AG04449 (cell line): ENCODE measurements at places on chromosomes 3 and 15.

GRCh38 chr3:23241256-23241655, 38.1 kb downstream of the UBE2E2 start:
- DNase-seq: no peak

GRCh38 chr3:161691677-161692076, 195.1 kb downstream of the OTOL1 start:
- no peak for DNase-seq

GRCh38 chr3:43736558-43737440, 46.1 kb downstream of the ABHD5 start:
- DNase-seq: no peak

- no peak for DNase-seq
Measured at GRCh38 chr3:151460228-151460627, 633 bp downstream of the IGSF10 start.

GRCh38 chr15:61459785-61460707, 230.9 kb upstream of the RORA start:
- peak; percentile 26 for DNase-seq

GRCh38 chr3:46986055-46986730, 6.7 kb downstream of the NBEAL2 start:
- DNase-seq: no peak

- no peak for DNase-seq
Measured at GRCh38 chr3:176795891-176796290, 401.4 kb downstream of the TBL1XR1 start.

DNA sequence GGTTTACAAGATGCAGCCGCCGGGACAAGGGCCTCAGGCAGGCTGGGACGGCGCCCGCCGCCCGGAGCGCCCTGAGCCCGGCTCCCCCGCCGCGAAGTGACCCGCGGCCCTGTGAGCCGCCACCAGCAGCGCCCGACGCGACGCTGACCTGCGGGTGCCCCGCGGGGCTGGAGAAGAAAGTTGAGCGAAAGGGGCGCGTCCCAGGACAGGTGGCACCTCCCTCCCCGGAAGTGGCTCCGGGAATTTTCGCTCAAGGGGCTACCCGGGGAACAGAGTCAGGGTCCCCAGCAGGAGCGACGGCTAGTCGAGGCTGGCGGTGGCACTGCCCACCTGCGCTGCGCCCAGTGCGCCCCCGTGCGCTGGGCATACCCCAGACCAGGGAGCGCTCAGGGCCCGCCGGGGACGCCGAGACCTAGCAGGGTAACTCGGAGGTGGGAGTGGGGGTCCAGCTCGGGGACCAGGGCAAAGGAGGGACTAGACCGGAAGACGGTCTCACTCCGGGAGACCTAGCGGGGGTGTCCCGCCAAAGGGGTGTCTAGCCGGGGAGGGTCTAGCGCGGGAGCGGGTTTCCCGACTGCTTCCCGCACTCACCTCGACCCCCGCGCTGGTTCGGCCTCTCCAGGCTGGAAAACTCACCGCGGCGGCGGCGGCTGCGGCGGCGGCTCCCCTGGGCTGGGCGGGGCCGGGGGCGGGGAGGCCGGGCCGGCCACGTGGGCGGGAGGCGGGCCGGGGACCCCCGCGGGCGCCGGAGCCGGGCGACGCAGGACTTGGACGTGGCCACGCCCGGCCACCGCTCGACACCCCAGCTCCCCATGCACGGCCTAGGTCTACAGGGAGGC, 18.4 kb downstream of the SPATA12 start:
- DNase-seq: no peak

DNA sequence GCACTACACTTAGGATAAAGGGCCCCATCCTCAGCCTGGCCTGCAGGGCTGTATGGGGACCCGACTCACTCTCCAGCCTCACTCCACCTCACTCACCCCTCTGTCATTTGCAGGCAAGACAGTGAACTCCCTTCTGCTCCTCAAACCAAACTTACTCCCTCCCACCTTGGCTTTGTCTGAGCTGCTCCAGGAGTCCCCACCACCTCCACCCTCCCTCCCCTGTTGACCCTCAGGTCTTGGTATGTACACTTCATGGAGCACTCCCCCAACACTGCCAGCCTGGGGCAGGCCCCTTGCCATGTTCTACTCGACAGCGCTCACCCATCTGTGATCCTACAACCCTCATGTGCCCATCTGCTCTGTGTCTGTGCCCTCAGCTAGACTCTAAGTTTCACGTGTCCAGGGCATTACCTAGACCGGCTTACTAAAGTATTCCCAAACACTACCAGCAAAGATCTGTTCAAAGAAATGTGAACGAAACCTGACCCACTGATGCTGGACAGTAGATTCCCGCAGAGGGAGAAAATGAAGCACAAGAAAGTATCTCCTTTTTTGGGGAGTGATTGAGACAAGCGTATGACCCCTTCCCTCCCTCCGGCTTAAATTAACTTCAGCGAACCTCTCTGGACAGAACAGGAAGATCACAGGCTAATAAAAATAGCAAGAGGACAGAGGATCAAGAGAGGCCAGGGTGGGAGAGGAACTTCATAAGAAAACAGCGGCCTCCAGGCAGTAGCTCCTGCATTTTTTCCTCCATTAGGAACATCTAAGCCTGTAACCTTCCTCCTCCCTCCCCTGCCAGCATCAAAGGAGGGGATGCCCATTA, 113.2 kb downstream of the RFTN1 start:
- DNase-seq: no peak

DNA sequence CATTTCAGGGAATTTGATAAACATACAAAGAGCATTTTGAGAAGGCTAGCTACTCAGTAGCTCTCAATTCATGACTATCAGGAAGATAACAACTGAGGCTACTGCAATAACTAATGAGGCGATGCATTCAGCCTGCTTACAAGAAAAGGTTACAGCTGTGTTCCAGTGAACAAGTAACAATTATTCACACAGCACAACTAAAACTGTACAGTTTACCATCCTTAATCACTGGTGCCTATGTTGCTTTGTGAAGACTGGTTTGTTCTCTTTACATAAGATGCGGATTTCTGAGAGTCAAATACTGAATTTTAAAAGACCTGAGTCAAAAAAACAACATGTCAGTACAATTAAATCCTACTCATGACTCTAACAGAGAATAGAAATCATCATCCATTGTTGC, 526.3 kb downstream of the OTOL1 start:
- DNase-seq: no peak

DNA sequence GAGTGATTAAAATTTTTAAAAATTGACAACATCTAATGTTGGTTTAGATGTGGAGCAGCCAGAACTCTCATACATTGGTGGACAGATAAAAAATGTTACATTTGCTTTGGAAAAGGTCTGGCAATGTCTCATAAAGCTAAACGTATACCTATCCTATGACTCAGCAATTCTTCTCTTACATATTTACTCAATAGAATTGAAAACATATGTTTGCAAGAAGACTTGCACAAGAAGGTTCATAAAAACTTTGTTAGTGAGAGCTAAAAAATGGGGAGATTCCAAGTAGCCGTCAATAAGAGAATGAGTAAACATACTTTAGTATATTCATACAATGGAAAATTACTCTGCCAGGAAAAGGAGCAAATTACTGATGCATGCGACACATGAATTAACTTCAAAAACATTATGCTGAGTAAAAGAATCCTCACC, 30.0 kb downstream of the MASP1 start:
- DNase-seq: peak; percentile 91

DNA sequence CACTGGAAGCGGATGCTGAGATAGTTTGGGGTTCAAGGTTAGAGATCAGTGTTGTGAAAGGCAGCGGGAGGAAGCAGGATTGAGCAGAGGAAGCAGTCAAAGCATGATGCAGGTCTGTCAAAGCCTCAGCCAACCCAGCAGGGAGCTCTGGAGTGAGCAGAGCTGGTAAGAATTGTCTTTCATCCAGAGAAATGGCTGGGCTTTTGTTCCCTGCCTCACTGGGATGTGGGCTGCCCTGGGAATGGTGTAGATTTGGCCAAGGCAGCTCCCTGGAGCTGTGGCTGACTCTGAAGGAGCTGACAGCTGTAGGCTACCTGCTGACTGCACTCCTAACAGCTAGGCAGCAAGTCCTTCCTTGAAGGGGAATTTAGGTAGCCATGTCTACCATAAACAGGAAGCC, 61.9 kb upstream of the STXBP5L start:
- DNase-seq: no peak

DNA sequence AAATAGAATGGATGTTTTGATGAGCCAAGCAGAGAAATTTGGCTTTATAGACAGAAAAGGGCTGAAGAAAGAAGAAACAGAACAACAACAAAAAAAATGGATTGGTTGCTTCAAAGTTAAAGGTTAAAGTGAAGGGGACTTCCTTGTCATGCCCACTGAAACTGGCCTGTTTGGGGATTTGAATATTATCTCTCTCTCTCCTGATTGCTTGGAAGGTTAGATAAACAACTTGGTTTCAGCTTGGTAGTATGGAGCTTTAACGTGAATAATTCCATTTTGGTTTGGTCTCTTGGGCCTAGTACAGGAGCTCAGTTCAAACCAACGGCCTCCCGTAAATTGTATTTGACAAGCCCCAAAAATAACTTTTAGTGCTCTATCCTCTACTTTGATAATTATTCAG, 70.8 kb upstream of the MBNL1 start:
- DNase-seq: no peak

GRCh38 chr3:171753665-171754408, 56.4 kb downstream of the PLD1 start:
- peak; percentile 63 for DNase-seq

GRCh38 chr15:22799902-22800301, 13.5 kb downstream of the NIPA1 start:
- DNase-seq: no peak

- DNase-seq: no peak
Measured at GRCh38 chr3:189572249-189572648, 58.9 kb upstream of the TP63 start.

DNA sequence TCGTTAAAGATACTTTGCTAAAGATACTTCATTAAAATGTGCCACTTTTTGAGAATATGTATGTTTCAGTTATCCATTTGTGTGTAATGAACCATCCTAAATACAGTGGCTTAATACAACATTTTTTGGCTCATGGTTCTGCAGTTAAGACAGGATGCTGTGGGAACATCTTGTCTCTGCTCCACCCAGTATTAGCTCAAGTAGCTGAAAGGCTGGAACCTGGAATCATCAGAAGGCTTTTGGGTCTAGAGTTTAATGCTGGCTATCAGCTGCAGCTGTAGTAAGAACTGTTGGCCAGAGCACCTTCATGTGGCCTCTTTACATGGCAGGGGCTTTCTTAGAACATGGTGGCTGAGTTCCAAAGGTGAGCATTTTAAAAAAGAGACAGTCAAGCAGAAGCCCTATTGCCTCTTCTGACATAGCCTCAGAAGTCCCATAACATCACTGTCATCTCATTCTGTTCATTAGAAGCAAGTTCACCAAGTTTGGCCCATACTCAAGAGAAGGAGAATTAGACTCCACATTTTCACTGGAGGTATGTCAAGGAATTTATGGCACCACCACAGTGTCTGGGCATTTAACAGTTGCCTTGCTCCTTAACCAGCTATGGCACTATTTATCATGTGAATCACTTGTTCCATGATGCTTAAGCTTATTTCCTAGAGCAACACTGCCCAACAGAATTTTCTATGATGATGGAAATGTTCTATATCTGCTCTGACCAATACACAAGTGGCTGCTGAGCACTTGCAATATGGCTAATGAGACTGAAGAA, 70.4 kb upstream of the PDZRN3 start:
- DNase-seq: no peak

GRCh38 chr15:34716111-34716510, 38.7 kb downstream of the GJD2 start:
- no peak for DNase-seq

DNA sequence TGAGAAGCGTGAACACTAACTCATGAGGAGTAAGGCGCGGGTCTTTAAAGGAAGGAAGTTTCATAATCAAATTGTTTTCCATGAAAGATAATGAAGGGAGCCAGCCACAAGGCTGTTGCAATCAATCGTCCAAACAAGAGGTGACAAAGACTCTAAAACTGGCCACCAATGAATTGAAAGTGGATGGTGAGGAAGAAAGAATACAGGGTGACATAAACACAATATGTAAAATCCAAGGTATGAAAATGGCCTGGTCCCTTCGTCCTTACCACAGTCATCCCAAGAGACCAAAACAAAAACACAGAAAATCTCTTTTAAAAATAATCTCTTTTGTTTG, 12.0 kb downstream of the CD86 start:
- no peak for DNase-seq

DNA sequence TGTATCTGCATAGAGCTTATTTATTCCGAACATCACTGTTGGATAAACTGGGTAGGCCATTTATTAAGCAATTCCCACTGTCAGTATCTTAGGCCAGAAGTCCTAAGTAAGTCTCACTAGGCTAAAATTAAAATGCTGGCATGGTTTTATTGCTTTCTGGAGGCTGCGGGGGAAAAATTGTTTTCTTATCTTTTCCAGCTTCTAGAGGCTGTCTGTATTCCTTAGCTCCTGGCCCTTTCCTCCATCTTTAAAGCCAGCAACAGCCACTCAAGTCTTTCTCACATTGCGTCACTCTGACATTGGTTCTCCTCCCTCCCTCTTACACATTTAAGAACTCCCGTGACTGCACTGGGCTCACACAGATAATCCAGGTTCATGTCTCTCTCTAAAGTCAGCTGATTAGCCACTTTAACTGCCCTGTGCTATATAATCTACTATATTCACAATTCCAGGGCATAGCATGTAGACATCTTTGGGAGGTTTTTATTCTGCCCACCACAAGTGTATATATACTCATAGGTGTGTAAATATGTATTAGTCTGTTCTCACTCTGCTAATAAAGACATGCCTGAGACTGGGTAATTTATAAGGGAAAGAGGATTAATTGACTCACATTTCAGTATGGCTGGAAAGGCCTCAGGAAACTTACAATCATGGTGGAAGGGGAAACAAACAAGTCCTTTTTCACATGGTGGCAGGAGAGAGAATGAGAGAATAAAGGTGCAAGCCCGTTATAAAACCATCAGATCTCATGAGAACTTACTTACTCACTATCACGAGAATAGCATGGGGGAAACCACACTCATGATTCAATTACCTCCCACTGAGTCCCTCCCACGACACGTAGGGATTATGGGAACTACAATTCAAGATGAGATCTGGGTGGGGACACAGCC, 113.5 kb upstream of the SLC7A14 start:
- DNase-seq: no peak

- no peak for DNase-seq
Measured at GRCh38 chr3:90253131-90253530, 1145.7 kb downstream of the EPHA3 start.

DNA sequence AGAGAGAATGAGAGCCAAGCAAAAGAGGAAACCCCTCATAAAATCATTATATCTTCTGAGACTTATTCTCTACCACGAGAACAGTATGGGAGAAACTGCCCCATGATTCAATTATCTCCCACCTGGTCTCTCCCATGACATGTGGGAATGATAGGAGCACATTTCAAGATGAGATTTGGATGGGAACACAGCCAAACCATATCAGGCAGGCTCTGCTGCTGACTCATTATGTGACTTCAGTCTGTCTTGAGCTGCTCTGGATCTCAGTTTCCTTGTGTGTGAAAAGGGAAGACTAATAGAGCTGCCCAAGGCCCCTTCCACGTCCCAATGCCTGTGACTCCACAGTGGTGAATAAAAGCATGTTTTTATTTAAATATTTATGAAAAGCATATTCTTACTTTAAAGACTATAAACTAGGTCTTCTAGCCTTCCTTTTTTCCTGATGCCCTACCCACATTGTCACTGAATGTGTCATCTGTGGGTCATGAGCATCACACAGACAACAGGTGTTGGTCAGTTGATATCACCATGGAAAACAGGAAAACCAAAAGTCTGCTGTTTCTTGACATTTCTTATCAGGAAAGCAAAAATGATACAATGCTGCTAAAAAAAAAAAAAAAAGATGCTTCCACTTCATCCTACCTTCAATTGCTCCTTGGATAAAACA, 96.0 kb upstream of the PPP2R3A start:
- no peak for DNase-seq
